Left lung (tissue), 14 donors: ENCODE measurements at places on chromosomes 12 and 14. TPM values are rescaled to one million over a fixed set of nuclear protein-coding genes. Genes with fewer than 3 reads are reported as not detected.
A peak's percentile ranks its signal among the peaks of the same experiment; 100 is the strongest.

GRCh38 chr12:7374423-7375144, 69.4 kb downstream of the CD163L1 start:
- no peaks in the 10 kb centered on the region for H3K4me1 ChIP-seq
- H3K36me3 ChIP-seq: no peaks in the 10 kb centered on the region
- peak; percentile 34 for DNase-seq
- H3K27me3 ChIP-seq: no peaks in the 10 kb centered on the region

GPR84 gene
- 0.99 TPM for total RNA-seq

DNA sequence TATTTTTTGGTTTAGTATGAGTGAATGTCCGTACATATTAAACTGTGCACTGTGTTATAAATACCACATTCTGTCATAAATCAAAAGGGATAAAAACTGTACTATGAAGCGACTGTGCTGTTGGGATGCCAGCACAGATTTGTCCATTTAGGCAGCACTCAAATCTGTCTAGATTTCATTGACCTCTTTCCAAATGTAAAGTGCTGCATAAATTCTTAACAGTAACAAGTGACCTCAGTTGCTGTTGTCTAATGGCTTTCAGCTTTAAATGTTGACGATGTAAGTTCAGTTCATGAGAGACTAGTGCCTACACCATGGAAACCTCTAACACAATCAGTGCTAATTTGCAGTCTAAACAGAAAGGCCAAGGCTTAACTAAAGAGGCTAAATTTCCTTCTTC, 531.4 kb upstream of the LMO3 start:
- H3K36me3 ChIP-seq: no peaks in the 10 kb centered on the region
- peak; percentile 52 for DNase-seq
- H3K4me1 ChIP-seq: no peaks in the 10 kb centered on the region
- no peak overlapping the region for H3K4me3 ChIP-seq
- no peaks in the 10 kb centered on the region for H3K27me3 ChIP-seq

DNA sequence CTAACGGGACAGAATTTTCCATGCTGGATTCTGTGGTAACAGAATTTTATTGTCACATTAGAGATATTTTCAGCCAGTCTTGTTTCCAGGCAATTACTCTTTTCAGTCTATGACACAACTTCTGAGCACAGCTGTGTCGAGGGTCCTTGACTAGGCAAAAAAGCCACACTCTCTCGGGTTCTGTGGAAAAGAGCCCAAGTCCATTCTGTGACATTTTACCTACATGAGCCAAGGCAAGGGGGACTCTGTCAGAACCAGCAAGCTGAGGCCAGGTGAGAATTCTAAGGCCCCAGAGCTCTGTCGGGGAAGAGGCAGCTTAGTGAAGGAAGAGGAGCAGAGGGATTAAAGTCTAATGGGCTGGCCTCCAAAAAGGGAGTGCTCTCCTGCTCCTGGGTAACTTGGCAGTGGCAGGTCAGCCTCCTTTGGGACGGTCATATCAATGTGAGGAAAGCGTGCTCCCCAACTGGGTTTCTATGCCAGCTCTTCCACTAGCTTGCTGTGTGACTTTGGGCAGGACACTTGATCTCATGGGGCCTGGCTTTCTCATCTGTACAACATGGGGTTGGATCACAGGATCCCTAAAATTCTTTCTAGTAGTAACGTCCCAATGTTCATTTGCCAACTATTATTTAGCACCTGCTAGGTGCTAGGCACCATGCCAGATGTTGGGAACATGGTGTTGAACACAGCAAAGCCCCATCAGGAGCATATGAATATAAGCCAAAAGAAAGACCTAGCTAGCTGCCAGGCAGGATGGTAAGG, 16.0 kb upstream of the RIC8B start:
- no peak for DNase-seq
- H3K27me3 ChIP-seq: no peaks in the 10 kb centered on the region
- no peak overlapping the region for H3K4me3 ChIP-seq
- peak overlapping the region; percentile 39 for H3K27ac ChIP-seq
- no peaks in the 10 kb centered on the region for H3K36me3 ChIP-seq
